ENCODE measurements at places on chromosomes 3 and 15.

- DNase-seq: no peak
Observed at GRCh38 chr15:42632105-42632675, 56.8 kb downstream of the STARD9 start.

DNA sequence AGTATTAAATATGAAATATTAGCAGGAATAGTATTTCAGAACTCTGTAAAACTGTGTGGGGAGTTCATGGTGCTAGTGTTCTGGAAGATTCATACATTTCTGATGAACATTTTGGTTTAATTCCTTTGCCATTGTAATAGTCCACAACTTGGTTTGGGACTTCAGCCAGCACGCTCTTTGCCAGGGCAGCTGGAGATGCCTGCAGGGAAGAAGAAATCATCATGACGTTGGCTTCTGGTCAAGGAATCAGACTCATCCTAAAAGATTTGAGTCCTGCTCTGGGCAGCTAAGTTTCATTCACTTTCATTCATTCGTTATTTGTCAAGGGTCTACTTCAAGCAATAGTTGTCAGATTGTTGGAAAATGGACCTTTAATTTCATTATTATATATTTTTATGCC, 32.4 kb upstream of the MRPL3 start:
- no peak for DNase-seq

DNA sequence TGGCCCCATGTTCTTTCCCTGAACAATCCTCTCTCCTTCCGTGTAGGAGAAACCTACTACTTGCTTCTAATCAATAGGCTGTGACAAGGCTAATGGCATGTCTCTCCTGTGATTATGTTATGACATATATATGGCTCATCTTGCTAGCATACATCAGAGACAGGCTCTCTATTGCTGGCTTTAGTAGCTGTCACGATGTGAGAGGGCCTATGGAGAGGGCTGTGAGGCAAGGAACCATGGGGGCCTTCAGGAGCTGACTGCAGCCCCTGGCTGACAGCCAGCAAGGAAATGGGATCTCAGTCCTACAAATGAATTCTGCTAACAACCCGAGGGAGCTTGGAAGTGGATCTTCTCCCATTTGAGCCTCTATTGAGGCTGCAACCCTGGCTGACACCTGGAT, 96.3 kb downstream of the EOMES start:
- DNase-seq: no peak

- no peak for DNase-seq
Observed at GRCh38 chr3:29067007-29067406, 213.9 kb upstream of the RBMS3 start.

DNA sequence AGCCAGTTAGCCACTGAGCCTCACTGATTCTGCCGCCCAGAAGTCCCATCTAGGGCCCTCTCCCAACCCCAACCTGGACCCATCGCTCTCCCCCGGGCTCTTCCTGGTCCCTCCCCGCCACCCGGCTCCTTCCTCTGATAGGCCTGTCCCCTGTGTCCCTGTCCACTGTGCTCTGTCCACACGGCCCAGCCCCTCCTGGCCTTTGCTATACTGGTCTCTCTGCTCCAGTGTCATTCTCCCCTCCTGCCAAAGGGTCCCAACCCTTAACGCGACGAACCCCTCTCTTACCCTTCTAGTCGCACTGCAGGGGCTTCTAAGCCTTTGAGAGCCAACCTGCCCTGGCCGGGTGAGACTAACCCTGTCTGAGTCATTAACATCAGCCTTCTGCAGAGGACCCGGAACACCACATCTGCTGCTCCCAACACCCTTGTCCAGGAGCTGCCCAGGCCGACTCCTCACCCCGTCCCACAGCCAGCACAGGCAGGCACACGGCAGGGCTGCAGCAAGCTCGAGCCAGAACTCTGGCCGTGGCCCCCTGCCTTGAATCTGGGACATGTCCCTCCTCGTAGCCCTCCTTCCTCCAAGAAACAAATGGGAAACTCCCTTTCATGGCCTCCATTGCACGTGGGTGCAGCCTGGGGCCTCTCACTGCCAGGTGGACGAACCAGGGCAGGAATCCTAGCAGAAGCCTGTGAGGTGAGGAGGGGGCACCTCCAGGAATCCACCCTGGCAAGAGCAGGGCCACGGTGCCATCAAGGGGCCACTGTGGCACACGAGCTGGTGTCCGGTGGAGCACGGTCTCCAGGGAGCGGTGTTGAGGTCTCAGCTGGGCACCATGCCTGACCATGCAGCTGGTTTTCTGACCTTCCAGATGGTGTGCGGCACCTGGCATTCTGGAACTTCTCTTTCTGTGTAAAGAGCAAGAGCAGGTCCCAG, 140.9 kb upstream of the IQSEC1 start:
- DNase-seq: no peak

DNA sequence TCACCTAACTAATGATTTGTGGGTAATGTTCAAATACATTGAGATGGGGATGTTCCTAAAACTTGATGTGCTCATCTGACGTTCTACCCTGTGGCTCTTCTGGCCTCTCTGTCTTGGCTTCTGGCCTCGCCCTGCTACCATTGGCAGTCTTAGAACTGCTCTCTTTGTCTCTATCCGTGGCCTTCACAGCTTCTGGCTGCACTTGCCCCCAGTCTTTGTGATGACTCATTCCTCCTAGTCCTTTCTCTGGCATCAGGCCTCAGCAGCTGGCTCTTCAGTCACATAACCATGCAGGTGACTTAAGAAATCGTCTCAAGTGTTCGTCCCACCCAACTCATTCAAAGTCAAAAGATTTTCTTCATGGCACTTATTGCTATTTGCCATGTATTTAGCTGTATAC, 188.1 kb downstream of the BBX start:
- DNase-seq: no peak

DNA sequence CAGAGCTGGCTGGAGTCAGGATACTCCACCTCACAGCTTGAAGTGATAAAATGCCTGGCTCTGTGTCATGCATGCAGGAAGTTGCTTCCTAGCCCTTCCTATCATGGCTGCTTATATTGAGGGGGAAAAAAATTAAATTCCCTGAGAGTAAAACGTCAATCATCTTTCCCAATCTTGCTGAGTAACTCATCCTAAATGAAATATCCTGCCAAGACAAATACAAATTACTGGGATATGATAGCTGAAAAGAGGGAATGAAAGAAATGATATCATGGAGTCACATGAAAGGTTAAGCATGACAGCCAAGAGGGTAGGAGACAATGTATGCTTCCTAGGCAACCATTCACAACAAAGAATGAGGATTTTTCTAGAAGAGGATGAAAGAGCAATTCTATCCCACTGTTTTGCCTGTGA, 110.6 kb downstream of the ABI3BP start:
- no peak for DNase-seq

- no peak for DNase-seq
Observed at GRCh38 chr3:178560759-178561158, 24.5 kb downstream of the KCNMB2 start.

- DNase-seq: no peak
Observed at GRCh38 chr3:134377896-134378295, 3.6 kb upstream of the AMOTL2 start.

DNA sequence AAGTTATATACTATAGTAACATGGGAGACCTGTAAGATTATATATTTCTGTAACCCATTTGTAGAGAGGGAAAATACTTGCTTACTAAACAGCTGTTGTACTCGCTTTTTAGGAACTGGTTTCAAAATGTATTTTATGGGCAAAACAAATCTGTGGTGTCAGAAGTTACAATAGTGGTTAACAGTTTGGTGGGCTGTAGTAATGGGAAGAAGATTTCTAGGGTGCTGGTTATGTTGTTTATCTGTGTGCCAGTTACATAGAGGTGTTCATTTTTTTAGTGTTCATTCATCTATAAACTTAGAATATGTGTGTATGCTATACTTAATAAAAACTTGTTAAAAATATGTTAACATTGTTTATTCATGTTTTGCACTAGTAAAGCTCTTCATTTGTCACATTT, 42.1 kb downstream of the RNF111 start:
- no peak for DNase-seq

DNA sequence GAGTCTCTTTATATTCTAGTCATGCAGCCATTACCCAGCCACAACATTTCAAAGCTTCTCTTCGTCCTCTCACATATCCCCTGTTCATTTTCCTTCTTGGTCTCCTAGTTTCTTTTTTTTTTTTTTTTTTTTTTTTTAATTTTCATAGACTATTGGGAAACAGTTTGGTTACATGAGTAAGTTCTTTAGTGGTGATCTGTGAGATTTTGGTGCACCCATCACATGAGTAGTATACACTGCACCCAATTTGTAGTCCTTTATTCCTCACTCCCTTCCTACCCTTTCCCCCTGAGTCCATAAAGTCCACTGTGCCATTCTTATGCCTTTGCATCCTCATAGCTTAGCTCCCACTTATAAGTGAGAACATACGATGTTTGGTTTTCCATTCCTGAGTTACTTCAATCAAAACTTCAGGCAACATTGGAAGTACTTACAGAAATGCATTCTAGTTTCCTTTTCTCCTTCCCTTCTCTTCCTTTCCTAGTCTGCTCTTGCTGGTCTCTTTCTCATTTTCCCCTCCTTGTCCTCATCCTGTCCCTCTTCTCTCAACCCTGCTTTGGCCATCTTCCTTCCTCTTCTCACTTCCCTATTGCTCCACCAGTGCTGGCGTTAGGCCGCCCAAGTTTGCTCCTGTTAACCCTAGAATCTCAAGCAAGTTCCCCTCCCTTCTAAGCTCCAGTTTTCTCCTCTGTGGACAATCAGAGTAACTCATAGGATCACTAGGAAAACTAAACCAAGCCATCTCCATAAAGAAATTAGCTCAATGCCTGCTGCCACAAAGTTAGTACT, 4.8 kb downstream of the ATP8B4 start:
- DNase-seq: peak; percentile 35

DNA sequence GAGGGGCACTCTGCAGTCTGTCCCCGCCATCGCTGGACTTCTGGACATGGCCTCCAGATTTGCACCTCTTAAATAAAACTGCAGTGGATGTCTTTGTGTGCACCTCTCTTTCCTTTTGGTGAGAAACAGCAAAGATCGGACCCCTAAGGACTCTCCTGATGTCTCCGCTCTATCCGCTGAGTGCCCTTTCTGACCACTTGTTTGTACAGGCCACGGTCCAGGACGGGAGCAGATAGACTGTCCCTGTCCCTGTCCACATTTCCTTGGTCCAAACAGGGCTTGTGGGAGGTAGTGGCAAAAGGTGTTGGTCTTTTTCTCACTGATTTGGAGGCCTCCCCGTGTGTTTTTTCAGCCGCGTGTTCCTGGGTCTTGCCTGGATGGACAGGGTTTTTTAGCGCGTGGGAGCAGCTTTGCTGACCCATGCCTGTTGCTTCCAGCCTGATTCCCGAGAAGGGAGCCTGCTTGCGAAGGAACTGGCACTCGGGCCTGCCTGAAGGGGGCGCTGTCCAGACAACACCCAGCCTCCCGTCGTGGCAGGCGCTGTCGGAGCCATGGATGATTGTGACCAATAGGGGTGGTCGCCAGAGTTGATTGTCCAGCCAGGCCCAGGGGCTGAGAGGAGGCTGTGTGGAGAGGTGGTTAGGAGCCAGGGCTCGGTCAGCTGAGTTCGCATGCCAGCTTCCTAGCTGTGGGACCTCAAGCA, 13.2 kb upstream of the STAB1 start:
- no peak for DNase-seq

DNA sequence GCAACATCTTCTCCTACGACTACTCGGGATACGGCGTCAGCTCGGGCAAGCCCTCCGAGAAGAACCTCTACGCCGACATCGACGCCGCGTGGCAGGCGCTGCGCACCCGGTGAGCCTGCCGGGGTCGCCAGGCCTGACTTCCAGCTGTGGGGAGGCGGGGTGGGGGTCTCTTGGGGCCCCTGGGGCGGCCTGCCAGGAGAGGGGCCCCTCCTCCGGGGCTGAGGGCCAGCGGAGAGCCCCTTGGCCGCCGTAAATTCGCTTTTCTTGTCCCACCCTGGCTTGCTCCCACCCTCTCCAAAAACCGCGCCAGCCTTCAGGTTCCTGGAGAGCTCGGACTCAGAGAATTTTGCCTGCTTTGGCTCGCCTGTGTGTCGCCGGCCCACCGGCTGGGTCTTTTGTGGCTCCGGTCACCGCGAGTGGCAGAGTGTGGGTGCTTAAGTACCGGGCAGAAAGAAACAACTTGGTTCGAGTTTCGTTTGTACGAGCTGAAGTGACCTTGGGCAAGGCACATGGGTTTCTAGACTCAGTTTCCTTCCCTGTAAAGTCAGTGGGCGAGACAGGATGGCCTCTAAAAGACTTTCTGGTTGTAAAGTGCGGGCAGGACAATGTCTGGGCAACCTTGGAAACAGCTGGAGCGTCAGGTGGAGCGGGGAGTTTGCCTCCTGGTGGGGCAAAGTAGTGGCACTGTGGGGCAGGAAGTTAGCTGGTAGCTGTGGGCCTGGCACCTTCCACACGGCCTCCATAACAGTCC, 976 bp downstream of the ABHD17C start:
- no peak for DNase-seq

DNA sequence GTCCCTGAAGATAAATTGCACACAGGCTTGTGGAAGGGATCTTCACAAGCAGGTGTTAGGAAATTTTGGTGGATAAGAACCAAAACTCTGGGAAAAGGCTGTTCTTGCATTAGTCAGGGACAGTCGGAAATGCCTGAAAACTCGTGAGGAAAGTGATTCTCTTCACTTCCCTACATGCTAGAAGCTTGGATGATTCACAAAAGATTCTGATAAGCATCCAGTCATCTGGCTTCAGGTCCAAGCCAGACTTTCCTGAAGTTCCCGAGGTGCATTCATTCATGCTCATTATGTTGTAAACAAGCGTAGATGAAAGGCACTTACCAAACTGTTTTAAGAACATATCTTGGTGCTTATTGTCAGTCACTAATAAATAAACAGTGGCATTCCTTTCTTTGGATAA, 1028.7 kb downstream of the NTRK3 start:
- no peak for DNase-seq

- DNase-seq: no peak
Observed at GRCh38 chr3:52493232-52494017, 1.7 kb upstream of the STAB1 start.

DNA sequence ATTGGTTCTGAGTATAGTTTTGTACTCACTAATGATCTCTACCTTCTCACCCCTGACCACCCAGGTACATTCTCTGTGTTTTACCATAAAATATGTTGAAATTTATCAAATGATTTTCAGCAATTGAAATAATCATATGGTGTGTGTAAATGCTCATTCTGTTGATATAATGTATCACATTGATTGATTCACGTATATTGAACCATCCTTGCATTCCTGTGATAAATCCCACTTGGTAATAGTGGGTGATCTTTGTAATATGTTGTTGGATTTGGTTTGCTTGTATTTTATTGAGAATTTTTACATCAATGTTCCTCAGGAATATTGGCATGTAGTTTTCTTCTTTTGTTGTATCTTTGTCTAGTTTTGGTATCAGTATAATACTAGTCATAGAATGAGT, 1497.6 kb downstream of the OTOL1 start:
- no peak for DNase-seq

DNA sequence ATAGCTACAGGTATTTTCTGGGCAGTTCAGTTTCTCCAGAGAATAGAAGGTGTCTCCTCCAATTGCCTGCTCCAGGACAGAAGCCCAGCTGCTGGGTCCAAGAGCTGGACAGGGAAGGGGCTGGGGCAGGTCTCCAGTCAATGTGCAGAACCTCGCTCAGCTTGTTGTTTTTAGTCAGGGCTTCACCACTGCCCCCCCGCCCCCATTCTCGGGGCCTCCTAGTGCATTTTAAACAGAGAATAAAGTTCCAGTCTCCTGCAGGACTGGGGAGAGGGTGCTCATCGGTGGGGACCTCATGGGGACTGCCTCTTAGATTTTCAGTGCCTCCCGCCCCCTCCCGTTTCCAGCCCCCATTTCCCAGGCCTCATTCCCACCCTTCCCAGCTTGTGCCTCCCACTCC, 216.6 kb downstream of the XXYLT1 start:
- DNase-seq: no peak

GRCh38 chr3:9736831-9737230, 5.3 kb downstream of the BRPF1 start:
- DNase-seq: no peak
